Esophagus mucosa (tissue), 1 donor: ENCODE measurements at places on chromosomes 4 and X. TPM values are rescaled to one million over a fixed set of nuclear protein-coding genes. Genes with fewer than 3 reads are reported as not detected.

SSX1 gene
- not detected for total RNA-seq

DNA sequence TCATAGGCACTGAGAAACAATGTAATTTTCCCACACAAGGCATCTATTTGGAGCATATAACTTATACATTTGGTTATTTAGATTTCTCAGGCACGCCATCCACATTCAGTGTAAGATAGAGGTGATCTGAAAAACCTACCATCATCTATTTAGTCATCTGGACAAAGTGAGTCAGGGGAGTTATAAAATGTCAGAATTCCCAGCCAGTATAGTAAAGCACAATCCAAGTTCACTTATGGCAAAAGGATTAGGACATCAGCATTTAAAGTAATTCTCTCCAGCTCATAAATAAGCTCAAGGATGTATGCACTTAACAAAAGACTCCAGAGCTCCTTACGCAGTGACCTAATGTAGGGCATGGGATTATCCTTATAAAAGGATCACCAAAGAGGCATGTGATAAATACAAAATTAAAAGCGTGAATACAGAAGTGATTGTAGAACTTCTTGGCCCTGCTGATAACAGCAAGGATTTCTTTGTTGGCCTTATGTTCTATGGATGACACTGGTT is 65.3 kb upstream of the DCLK2 start:
- no peak for ATAC-seq

IL15 gene
- total RNA-seq = 1.9 TPM

DNA sequence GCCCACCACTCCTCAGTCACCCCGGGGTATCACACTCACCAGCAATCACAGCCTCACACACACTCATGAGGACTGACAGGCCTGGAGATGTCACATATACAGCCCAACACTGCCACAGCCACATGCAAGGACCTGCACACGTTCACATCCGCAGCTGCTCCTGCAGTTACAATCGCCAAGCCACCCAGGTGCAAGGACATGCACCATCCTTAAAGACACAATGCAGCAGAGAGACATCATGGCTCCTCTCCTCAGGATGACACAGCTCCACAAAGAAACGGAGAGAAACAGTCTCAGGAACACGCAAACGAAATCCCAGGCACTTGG is 1.1 kb downstream of the PCSK1N start:
- ATAC-seq = no peak

DNA sequence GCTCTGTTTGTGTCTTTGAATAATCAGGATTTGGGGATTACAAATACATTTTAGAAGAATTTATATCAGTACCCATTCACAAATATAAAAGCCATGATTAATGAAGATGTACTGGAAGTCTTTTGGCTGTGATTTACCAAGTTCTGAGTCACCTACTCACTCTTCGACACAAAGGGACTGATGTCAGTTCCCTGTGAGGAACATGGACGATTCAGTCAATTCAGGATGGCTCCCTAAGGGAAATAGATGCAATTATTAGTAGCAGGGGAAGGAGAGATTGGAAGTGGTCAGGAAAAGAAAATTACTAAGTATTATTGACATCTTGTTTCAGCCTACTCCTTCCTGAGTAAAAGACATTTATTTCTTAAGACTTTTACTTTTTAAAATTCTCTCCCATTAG is 550.7 kb upstream of the SLIT2 start:
- no peak for ATAC-seq

BEND4 gene
- total RNA-seq = 0.08 TPM
